Activated T-cell treated with anti-CD3 and anti-CD28 coated beads, Interleukin-2, amount 50 U/mL, for 24 hours (primary cell): ENCODE measurements at places on chromosomes 11 and 22.
A peak's percentile ranks its signal among the peaks of the same experiment; 100 is the strongest.

- no peak for DNase-seq
These were observed 113.1 kb downstream of the DBX1 start for GRCh38 chr11:20047006-20047768.

DNA sequence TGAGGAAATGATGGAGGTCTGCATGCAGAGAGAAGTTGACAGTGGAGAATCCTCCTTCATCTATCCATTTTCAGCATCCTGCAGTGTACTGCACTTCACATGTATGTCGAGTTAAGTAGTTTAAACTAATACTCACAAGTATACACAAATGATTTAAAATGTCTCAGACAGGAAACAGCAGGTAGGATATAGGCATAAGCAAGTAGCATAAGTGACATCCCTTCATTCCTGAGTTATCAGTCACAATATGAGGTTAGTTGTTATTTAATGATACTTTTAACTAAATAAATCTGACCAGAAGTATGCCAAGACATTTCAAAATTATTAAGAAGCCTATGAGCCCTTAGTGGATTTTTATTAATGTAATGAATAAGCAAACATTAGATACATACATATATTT, 37.4 kb downstream of the MTMR2 start:
- DNase-seq: no peak

DNA sequence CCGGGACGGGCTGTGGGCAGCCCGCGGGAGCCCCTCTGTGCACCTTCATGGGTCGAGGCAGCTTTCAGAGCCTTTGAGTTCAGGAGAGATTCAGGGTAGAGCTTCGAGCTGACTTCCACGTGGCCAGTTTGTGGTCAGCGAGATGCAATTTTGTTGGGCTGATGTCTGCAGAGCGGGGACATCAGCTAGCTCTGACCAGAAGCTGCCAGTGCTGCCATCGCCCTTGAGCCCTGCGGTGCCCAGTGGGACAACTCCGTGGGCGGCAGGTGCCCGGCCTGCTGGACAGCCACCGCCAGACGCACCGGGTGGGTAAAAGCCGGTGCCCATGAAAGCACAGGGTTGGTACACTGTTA, 719 bp downstream of the TALDO1 start:
- DNase-seq: peak; percentile 47

- no peak for DNase-seq
These were observed 23.5 kb downstream of the RAB38 start for GRCh38 chr11:88151709-88152265.

GRCh38 chr11:29978549-29978948, 38.3 kb downstream of the KCNA4 start:
- no peak for DNase-seq

DNA sequence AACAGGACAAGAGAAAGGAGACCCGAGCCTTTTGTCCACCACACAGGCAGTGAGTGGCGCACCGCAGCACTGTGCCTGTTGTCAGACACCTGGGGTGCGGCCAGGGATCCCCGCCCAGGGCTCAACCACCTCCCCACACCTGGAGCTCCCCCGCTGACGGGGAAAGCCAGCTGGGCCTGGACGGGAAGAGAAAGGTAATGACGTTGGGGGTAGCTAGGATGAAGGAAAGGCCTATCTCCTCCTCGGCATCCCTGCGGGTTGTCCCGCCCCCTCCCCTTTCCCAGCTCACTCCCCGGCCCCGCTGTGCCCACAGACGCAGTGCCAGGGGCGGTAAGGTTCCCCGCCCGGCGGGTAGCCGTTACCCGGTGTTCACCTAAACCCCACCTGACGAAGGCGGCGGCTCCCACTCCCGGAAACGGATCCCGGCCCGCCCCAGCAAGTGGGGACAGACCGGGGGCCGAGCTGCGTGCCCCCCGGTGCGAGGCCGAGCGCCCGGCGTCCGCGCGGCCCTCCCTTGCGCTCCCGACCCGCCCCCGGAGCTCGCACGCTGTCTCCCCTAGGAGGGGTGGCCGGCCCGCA, 495 bp downstream of the HYOU1 start:
- no peak for DNase-seq

GRCh38 chr11:126167488-126167887, 44.0 kb downstream of the RPUSD4 start:
- DNase-seq: no peak

- DNase-seq: no peak
These were observed 66.4 kb downstream of the LRRC32 start for GRCh38 chr11:76604081-76604625.

GRCh38 chr11:20617346-20618005, 18.1 kb downstream of the SLC6A5 start:
- DNase-seq: no peak

DNA sequence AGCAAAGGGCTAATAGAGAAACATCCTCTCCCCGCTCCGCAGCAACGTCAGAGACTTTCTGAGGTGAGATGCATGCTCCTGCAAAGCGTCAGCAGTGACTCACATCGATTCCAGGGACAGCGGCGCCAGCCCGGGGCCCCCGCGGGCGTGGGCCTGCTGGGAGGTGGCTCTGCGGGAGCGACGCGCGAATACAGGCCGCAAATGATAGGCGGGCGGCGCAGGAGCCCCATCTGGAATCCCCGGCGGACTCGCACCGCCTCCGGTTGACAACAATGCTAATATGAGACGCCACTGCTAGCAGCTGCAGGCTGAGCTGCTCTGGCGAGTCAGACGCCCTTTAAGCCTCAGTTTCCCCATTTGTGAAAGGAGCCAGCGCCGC, 557 bp downstream of the RANGAP1 start:
- DNase-seq: peak; percentile 90
